RPMI8226 (cell line): ENCODE measurements at places on chromosomes 7 and 10.

- no peak for DNase-seq
Measured at GRCh38 chr10:88361995-88362807, 220.9 kb downstream of the RNLS start.

- DNase-seq = no peak
Measured at GRCh38 chr10:23172429-23173213, 19.5 kb upstream of the PTF1A start.

GRCh38 chr10:4883079-4883739, 57.2 kb downstream of the AKR1E2 start:
- no peak for DNase-seq

DNA sequence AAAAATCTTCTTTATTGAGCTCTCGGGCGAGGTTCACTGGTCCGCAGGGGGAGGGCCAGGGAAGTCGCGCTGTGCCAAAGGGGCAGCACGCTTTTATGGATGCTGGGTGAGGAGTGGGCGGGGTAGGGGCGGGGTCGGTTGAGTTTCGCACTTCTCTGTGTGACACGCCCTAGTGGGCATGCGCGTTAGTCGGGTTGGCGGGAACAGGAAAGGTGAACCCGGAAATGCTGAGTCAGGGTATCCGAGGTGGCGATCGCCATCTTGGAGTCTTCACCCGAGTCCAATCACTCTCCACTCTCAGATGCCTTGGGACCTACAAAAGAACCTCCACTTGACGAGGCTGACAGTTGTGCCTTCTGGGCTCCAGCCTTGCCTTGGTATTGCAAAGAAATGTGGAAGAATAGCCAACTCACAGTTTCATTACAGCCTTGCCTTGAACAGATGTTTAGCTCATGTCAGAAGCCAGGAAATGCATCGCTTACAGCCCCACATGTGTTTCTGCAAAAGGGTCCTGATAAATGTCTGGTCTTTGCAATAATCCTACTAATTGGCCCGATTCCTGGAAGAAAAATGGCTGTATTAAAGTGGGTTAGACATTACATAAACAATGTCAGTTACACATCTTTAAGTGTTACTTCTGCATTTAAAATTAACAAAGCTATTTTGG, 64.1 kb downstream of the AHR start:
- no peak for DNase-seq

DNA sequence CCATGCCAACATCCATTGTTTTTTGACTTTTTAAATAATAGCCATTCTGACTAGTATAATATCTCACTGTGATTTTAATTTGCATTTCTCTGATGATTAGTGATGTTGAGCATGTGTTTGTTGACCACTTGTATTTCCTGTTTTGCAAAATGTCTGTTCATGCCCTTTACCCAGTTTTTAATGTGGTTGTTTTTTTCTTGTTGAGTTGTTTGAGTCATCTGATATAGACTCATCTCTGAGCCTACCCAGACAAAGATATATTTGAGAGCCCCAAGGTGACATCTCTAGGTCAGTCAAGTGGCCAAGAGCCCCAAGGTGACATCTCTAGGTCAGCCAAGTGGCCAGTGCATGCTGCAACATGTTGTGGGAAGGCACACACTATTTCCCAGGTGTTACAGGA, 224.7 kb downstream of the HECW1 start:
- DNase-seq = no peak

GRCh38 chr7:99733448-99733847, 1.5 kb downstream of the CYP3A7 start:
- peak; percentile 22 for DNase-seq

GRCh38 chr7:89887489-89887888, 266.8 kb upstream of the STEAP1 start:
- DNase-seq = peak; percentile 52

DNA sequence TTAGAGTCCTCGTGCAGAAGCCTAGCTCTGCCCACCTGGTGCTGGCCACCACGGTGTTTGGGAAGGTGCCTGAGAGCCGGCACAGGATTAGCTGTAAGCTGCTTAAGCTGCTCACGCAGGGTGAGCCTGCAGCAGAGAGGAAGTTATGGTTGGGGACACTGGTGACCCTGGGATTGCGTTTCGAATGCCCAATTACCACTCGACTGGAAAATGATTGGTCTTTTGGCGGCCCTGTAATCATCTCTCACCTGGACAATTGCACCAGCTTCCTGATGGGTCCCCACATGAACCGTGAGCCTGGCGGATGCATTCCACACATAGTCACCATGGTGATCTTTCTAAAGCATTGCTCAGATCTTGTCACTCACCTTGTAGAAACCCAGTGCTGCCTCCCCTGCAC, 442.3 kb upstream of the ZMIZ1 start:
- DNase-seq = no peak

- peak; percentile 21 for DNase-seq
Measured at GRCh38 chr10:103835096-103836050, 20.0 kb downstream of the SH3PXD2A start.
